ENCODE measurements at places on chromosomes 2 and 18. TPM values are rescaled to one million over a fixed set of nuclear protein-coding genes. Genes with fewer than 3 reads are reported as not detected.

GRCh38 chr2:208361077-208361441, 45.5 kb upstream of the PTH2R start:
- no peak for DNase-seq

GRCh38 chr2:146388757-146389156, 1456.1 kb upstream of the ACVR2A start:
- DNase-seq = peak; percentile 53

DNA sequence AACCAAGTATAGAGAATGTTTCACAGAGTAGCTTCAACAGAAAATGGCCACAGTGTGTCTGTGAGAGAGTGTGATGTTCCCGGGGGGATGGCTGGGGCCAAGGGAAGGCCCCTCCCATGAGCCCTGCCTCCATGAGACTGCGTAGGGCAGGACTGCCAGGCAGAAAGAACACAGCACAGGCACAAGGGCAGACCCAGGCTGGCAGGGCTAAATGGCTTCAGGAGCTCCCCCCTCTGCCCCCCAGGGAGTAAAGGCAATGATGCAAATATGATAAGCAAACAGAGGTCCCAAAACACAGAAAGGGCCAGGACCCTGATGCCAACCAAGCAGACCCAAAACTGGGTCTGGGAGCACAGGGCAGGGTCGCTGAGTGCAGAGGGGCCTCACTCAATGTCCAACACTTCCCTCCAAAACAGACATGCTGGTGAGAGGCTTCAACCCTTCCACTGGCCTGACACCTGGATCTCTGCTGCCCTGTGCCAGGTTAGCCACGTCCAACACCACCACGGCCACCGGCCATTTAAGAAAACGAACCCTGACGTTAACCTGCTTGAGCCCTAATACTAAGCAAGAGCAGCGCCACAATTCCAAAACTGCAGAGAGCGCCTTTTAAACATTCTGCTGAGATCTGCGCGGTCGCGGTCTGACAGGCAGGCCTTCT, 90.3 kb downstream of the HDAC4 start:
- no peak for DNase-seq

DNA sequence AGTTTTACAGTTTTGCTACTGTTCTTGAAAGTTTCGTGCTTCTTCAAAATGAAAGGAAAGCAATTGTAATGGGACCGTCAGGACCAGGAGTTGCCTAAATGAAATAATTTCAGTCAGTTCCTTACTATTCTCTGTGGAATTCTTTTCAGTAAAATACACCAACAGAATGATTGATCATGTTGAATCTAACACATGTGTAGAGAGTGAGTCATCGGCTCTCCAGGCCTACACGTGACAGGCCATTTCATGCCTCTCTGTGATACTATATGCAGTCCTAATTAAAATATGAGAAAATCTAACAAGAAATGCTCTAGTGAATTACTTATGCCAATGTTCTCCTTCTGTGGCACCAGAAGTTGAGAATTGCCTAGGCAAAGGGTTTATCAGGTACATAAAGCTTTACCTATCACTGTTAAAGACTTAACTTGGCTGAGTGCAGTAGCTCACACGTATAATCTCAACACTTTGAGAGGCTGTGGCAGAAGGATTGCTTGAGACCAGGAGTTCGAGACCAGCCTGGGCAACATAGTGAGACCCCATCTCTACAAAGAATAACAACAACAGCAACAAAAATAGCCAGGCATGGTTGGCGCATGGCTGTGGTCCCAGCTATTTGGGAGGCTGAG, 199.4 kb downstream of the LRRTM1 start:
- peak; percentile 1 for DNase-seq

GRCh38 chr2:214401580-214401979, 9.3 kb upstream of the VWC2L start:
- no peak for DNase-seq

GRCh38 chr2:154067124-154067523, 195.4 kb downstream of the GALNT13 start:
- DNase-seq = no peak

DNA sequence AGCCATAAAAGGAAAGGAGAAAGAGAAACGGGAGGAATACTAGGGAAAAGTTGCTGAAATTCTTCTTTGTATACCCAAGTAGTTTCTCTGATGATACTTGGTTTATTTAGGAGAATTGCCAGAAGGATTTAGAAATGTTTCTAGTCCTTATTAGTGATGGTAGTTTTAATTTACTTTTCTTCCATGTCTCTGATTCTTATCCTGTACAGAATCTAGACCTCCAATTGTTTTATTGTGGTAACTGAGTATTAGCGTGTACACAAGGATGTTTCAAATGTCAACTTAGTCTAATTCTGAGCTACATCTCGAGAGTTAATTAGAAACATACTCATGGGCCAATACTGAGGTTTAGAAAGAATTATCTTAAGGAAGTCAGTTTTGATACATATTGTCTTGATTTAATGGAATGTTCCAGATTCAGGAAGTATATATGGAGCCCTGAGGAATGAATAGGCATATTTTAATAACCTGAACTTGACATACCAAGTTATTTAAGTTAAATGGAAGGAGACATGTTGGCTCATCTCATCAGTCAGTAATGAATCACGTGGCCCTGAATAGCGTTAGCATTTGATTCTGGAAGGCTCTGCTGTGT, 219.6 kb downstream of the LTBP1 start:
- peak; percentile 72 for DNase-seq

DNA sequence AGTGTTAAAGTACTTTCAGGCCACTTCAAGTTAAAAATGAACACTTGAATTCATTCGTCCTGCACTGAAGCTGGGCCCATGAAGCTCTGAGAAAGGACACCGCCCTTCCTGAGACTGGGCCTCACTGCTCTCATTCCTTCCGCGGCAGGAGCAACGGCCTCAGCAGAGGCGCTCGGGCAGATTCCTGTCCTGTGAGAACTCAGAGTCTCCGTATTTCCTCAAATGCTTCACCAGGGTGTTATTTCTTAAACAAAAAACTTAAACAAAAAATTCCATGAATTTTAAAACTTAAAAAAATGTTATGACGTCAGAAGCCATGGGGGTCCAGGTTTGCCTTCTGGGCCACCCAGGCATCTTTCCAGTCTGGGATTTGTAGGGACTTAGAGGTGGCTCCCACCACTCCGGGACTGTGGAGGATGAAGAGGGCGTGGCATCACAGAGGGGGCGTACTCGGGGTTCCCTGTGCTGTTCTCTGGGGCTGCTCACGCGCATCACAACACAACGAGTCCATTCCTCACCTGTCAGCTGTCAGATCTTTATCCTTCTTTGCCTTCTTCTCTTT, 115.9 kb upstream of the ASB18 start:
- no peak for DNase-seq

DNA sequence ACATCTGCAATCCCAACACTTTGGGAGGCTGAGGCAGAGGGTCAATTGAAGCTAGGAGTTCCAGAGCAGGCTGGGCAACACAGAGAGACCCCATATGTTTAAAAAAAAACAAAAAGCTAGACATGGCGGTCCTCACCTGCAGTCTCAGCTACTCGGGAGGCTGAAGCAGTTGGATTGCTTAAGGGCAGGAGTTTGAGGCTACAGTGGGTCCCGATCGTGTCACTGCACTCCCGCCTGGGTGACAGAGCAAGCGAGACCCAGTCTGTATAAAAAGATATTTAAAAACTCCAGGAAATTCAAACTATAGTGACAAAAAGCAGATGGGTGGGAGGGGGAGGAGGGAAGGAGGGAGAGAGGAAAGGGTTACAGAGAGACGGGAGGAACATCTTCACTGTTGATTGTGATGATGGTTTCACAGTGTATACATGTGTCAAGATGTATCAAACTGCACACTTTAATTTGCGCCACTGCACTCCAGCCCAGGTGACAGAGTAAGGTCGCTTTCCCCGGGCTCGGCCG, 942 bp upstream of the ZNF236 start:
- DNase-seq = no peak

GRCh38 chr2:84234103-84234502, 225.0 kb downstream of the SUCLG1 start:
- no peak for DNase-seq

DNA sequence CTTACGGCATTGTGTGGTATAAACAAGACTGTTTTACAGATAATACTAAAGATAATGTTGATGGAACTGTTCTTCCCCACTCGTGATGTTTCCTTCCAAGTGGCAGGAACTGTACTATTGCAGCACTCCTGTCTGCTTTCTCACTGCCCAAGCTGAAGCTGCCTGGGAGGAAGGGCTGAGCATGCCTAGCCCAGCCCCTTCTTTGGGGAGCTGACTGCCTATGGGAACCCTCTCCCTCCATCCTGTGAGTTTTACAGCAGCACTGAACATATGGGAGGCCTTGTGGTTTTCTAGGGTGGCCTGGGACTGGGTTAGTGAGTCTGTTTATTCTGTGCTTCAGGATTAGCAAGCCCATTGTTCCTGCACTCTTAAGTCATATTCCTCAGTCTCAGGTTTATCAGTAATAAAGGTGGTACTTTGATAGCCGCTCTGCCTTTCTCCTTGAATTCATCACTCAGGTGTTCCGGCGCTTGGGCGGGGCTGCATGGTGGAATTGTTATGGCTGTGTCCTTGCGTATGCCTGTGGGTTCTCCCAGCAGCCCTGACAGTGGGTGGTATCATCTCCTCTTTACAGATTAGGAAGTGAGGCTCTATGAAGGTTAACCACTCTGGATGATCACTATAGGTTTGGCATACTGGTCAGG, 379.7 kb downstream of the PTPRM start:
- DNase-seq = peak; percentile 80

- peak; percentile 8 for DNase-seq
Measured at GRCh38 chr18:41756141-41756540, 198.9 kb upstream of the PIK3C3 start.

DNA sequence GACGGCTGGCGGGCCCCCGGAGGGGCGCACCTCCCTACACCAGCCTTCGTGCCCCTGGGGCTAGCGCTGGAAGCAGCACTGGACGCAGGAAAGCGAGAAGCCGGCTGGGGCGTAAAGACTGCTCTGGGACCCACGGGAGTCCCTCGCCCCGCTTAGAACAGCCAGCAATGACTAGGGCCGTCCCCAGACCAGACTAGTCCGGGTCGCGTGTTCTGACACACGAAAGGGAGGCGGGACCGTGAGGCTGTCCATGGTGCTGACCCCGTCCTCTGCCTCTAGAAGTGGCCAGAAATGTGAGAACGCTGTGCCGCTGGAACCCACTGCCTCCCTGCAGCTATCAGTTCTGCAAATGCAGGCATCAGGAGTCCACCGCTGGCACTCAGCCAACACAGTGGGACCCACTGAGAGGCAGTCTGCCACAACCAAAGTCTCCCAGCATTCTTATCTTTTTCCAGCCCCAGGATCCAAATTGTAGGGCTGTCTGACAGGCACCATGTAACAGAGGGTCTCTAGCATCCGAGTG, at the start of gene UCN:
UCN (minus strand) TSS at position 87 of the 523 bp plus-strand sequence. CDS start 550 bp downstream, outside the sequence.
- no peak for DNase-seq

- DNase-seq = no peak
Measured at GRCh38 chr18:79912409-79912991, 39.0 kb downstream of the SLC66A2 start.

DNA sequence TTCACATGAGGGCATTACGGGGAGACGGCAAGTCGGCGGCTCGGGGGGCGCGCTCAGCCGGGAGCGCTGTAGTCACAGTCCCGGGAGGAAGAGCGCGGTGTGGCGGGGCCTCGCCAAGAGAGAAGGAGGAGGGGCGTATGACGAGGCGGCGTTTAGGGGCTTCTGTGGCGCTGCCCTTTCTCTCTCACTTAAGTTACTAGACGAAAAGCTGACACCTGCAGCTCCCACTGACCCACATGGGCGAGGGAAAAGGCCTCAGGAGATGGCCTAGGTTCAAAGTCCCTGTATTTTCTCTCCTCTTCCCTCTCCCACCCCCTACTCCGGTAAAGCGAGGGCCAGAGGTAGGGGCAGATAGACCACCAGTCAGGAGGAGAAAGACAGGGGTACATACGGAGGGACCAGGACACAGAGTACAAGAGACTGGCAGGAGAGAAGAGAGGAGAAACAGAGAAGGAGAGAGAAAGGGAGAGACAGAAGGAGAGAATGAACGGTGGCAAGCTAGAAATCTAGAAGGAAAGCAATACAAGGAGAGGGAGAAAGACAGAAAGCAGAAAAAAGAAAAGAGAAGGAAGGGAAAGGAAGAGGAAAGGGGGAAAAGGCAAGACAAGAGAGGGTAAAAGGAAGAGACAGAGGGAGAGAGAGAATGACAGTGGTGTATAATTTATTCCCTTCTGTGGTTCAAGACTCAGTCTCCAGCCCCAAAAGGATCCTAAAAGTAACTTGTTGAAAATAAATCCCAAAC, 3.8 kb downstream of the SIX2 start:
- DNase-seq = no peak

DNA sequence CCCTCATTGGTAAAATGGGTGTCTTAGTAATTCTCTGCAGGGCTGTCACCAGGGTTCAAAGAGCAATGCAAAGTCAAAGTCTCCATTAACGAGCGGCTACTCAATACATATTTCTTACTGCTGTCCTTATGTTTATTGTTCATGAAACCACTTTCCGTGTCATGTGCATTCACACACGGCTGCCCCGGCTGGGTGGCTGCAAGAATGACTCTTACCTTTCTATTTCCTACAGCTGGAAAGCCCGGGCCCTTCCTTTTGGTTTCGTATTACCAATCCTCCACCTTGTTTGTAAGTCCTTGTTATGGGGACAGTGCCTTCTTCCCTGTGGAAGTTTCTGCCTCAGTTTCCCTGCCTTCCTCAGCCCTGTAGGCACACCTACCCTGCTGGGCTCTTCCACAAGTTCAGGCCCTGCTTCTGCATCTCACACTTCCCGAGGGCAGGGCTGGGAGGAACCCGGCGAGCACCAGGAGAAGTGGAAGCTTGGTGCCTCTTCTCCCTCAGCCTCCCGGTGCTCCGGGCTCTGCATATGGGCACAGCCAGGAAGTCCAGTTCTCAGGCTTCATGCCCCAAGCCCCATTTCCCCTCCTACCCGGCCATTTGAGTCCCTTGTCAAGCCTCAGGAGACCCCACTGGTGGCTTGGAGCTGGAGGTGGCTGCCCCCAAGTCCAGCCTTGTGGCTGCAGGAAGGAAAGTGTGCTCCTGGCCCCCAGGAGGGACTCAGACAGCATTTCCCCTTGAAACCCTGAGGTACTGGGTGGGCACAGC, 18.7 kb upstream of the ACKR3 start:
- no peak for DNase-seq

- no peak for DNase-seq
Measured at GRCh38 chr18:2569338-2570207, 1.7 kb downstream of the METTL4 start.

- DNase-seq = peak; percentile 57
Measured at GRCh38 chr2:74602586-74603281, 45.4 kb downstream of the M1AP start.

DNA sequence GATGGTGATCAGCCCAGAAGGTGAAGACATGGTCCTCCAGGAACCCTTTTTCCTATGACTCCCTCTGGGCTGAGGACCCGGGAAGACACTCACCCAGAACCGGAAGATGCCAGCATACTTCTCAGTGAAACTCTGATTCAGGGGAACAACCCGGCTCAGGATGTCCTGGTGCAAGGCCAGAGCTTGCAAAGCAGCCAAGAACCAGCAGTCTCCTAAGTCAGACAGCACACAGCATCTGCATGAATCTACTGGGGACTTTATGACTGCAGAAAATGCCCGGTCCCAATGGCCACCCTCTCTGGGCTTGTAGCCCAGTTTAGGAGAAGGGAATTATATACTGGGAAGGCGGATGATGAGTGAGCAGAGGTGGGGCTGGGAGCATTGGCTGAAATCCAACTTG, 15.3 kb downstream of the CAPN14 start:
- no peak for DNase-seq

Gene PID1
- 15.9 TPM for total RNA-seq
